SIG-M5 (cell line): ENCODE measurements at places on chromosomes 16 and 17.
A peak's percentile ranks its signal among the peaks of the same experiment; 100 is the strongest.

GRCh38 chr17:16199093-16199492 lies 16.2 kb downstream of the NCOR1 start:
- DNase-seq = no peak

DNA sequence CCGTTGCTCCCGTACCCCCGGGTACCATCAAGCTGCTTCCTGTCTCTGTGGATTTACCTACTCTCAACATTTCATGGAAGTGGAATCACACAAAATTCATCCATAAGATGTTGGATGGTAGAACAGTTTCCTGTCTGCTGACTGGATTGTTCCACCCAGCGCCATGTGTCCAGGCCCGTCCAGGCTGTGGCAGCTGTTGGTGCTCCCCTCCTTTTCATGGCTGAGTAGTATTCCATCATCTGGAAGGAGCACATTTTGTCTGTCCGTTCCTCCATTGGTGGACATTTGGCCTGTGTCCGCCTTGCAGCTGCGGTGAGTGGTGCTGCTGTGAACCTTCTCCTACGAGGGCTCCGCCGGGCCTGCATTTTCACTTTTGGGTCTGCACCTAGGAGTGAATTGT lies 18.4 kb downstream of the TSC2 start:
- no peak for DNase-seq

GRCh38 chr17:70181376-70181775 lies 12.0 kb downstream of the KCNJ2 start:
- DNase-seq = no peak

DNA sequence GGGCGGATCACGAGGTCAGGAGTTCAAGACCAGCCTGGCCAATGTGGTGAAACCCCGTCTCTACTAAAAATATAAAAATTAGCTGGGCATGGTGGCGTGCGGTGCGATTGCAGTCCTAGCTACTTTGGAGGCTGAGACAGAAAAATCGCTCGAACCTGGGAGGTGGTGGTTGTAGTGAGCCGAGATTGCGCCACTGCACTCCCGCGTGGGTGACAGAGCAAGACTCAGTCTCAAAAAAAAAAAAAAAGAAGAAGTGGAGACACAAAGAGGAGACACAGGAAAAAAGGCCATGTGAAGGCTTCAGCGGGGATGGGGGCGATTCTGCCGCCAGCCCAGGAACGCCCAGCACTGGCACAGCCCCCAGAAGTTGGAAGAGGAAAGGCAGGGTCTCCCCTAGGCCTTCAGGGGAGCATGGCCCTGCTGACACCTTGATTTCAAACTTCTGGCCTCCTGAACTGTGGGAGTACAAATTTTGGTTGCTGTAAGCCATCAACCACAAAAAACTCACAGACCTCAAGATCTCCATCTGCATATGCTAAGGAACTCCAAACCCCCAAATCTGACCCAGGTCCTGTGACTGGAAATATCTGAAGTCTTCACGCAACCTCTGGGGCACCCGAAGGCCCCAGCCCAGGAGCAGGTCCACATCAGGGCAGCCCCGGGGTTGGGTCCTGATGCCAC lies 7.0 kb downstream of the SGSH start:
- peak; percentile 10 for DNase-seq

GRCh38 chr16:12172343-12172742 lies 195.8 kb downstream of the SNX29 start:
- no peak for DNase-seq

DNA sequence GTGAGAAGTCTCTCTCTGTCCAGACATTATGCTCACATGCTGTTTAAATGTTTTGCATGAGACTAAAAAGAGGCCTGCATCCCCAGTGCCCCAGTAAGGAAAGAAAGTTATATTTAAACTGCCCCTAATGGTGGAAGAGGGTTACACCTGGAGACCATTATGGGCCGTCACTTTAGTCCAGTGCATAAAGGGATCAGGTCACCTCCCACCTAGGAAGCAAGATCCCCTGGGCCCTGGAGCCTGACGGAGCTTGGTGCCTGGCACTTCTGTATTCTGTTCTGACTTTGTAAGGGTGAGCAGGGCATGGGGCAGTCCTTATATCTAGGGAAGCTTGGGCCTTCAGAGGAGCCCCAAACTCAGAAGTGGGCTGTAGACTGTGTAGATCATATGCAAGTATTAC lies 67.9 kb downstream of the CPPED1 start:
- DNase-seq = no peak

DNA sequence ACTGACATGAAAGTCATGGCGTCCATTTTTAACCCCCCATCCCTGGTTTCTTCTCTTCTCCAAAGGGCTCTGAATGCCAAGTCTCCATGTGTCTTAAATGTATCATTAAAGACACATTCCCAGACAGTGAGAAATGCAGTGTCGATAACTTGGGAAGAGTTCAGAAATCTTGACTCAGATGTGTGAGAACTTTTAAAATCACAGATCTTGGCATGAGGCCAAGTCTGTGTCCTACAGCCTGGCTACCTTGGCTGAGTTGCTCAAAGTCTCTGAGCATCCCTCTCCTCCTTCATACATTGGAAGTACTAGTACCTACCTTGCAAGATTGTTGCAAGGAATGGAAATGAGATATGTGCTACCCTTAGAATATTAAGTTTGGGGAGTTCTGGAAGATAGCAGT lies 1046.5 kb upstream of the RBFOX1 start:
- no peak for DNase-seq

DNA sequence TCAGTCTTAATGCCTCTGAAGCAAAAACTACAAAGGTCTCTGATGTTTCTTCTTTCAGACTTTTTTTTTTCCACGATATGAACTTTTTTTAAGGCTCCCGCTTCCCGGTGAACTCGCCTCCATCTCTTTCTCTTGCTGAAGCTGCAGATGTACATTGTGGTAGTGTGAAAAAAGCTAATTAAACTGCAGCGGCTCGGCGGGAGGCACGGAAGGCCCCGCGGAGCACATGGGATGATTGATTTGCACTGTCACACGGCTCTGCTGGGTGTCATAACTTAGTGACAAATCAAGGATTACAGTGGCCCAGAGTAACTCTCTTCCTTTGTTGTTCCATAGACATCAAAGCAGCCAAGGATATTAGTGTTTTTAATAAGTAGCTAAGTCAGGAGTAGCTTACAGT lies 196.3 kb downstream of the AXIN2 start:
- DNase-seq = no peak

GRCh38 chr17:6494239-6494941 lies 50.1 kb downstream of the PIMREG start:
- DNase-seq = no peak

DNA sequence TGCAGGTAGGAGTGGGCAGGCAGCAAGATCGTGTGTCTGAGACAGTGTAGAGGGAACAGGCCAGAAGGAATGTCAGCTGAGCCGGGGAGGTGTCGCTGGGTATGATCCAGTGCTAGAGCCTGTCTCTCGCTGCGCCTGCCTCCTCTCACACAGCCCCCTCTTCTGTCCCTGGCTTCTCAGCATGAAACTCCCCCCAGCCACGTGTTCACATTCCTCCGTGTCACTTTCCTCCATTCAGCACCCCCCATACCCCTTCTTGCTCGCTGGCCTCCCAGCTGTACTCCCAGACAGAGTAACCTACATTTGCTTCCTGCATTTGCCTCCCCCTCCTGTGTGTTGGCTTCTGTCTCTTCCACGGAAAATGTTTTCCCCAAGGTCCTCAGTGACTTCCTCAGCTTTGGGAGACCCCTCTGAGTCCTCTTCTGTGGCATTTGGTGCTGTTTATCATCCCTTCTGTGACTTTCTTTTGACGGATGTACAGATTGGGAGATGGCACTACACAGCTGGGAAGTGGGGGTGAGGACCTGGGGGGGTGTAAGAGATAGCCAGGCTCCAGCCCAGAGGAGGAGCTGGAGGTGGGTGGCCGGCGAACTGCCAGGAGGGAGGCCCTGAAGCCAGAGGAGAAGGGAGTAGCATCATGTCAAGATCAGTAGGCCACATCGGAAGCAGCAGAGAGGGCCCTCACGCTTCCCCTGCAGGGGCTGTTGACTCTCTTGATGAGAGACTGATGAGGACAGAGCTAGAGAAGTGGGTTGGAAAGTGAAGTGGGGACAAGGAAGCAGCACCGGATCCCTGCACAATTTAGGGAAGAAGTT lies 19.2 kb downstream of the SGF29 start:
- no peak for DNase-seq

GRCh38 chr16:65413861-65414260 lies 292.0 kb upstream of the CDH11 start:
- DNase-seq = no peak

DNA sequence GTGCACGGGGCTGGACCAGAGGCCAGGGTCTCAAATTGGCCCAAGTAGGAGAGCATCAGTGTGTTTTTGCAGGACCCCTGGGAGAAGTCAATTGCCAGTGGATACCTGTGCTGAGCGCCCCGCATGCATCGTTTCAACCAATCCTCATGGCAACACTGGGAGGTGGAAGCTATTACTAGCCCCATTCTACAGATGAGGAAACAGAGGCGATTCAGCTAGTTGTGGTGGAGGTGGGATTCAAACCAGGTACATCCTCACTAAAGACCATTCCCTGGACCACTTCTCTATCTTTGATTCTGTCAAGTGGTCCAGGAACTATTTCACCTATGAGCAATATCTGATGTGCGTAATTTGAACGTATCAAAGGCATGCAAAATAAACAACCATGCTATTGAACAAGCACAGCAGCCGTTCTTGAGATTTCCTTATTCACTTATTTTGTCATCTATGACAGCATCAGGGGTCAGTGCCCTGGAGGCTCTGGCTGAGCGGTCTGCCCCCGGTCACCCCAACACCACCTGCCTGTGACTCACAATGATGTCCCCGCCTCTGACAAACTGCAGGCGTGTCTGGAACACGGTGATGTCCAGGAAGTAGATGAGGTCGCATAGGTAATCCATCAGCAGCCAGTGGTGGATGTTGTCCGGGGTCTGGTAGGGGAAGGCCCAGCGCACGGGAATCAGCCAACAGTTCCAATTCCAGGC lies 54.0 kb downstream of the CNGB1 start:
- DNase-seq = no peak

DNA sequence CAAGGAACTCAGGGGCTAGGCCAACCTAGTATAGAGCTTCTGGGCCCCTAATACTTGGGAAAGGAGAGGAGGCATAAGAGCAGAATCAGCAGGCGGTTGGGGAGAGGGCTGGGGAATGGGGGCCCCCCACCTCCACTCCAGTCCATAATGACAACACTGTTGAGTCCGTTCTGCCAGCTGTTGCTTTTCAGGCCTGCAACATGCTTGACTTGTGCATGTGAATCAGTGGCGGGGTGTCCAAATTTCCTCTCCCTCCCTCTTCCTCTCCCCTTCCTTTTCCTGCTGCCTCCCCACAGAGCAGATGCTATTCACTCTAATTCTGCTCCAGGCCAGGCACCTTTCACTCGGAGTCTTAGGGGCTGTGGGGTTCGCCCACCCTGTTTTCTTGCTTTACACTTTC lies 31.7 kb downstream of the SGSM2 start:
- no peak for DNase-seq

DNA sequence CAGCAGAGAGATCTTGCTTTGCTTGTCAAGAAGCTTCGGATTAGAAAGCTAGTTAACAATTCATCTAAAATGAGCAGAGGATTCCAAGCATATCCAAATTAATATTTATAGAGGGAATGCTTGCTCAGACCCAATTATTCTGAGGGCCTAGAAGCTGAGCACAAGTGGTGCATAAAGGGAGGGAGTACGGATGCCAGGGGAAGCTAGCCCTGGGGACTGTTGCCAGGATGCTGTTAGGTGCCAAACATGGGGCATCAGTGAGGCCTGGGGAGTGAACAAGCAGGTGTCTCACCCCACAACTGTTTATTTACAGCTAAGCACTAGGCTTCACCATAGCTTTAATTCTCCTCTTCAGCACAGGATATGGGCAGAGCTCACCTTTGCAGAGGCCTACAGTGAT lies 684.1 kb upstream of the C16orf82 start:
- DNase-seq = no peak

DNA sequence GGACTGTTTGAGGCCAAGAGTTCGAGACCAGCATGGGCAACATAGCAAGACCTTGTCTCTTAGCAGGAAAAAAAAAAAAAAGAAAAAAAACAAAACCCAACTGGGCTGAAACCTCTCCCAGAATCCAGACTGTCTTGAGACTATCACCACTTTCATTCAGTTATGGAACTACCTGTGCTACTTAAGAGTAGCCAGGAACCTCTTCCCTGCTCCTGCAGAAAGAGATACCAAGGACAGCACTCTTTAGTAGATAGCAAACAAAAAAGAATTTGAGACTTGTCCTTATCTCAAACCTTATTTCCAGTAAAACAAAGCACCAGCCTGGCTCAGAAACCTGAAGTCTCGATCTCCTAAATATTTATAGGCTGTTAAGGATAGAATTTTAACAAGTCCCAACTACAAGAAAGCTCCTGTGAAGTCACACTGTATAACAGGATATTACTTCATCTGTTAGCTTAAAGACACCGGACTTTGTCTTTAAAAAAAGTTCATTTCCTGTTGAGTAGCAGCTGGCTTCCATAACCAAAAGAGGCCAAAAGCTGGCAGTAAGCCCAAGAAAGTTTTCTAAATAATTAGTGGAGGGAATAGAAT lies 5.1 kb downstream of the CDR2 start:
- DNase-seq = no peak

DNA sequence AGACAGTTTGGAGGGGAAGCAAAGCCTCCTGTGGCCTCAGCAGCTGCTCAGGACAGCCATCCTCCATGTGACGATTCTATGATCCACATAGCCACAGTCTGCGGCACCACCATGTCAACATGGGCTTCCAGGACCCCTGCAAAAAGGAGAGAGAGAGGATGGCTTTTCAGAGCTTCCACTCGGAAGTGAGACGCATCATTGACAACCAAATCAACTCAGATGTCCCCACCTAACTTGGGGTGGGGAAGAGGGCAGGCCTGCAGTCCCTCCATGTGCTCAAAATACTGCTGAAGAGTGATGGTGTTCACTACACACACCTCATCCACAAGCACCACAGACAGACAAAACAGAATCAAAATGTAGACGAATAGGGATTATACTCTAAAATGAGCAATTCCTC lies 5.9 kb upstream of the METTL16 start:
- no peak for DNase-seq

DNA sequence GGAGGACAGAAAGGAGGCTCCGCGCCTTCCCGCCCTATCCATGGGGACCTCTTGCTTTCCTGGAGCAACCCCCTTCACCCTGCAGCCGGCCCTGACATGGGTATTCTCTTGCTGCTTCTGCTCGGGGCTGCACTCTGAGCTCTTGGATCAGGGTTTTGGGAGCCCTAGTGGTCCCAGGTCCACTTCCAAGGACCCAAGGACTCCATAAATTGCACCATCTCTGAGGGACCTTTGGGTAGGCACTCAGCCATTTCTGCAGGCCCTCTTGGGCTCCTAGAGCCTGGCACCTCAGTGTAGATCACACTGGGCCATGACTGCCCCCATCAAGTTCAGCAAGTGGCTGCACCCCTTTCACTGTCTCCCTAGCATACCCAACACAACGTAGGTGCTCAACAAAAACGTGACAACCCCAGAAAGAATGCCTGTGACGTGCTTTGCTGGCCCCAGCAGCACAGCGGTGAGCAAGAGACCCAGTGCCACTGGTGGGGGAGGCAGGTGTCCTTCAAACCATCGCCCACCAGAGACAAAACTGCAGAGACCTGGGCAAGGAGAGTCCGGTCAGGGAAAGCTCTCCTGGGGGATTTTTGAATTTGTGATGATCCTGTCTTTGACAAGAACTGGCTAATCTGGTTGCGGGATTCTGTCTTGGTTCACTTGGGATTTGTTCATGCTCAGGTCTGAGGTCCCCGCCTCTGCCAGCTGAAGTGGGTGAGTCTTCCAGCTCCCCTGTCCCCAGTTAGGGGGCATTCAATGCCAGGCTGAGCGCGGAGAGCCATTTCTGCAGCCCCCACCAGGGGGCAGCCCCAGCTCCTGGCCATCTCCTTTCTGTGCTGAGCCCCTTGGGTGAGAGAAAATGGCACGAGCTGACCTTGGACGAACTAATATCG lies 2.5 kb upstream of the RAB11FIP4 start:
- DNase-seq = no peak

- no peak for DNase-seq
These were observed 727.9 kb upstream of the SOX9 start for GRCh38 chr17:71392715-71393567.
